ENCODE measurements at places on chromosomes 12 and 14.
A peak's percentile ranks its signal among the peaks of the same experiment; 100 is the strongest.

DNA sequence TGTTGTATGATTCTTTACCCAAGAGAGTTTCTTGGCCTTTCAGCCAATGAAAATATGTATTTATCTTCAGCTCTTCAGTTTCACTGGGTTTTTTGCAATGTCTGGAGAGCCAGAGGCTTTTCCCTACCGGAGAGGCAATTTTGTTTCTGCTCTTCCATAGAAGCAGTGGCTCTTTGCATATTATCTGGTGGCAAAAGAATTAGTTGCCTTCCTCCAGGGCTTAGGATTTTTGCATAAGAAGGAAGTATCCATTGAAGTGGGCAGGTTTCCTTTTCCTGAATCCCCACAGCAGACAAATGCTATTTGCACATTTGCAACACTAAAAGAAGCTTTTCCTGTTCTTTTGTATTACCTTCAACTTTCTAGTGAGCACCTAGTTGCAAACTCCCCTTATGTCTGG is 75.2 kb downstream of the NTS start:
- no peak for DNase-seq

GRCh38 chr14:93269341-93270068 is 62.4 kb downstream of the UBR7 start:
- no peak for DNase-seq

DNA sequence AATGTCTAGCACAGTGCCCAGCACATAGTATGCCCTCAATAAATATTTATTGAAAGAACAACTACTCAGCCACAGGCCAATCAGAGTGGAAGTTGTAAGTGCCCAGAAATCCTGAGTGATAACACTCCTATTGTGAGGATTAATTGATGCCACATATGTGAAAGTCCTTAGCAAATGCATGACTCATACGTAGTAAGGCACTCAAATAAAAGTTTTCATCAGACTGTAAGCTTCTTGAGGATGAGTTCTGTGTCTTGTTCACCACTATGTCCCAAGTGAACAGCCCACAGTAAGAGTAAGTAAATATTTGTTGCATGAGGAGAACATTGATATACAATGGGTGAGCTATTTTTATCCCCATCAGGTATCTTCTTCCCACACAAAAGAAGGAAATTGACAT is 24.7 kb upstream of the ANO6 start:
- no peak for DNase-seq

- no peak for DNase-seq
These were observed 7.5 kb downstream of the NTF3 start for GRCh38 chr12:5439371-5439771.

DNA sequence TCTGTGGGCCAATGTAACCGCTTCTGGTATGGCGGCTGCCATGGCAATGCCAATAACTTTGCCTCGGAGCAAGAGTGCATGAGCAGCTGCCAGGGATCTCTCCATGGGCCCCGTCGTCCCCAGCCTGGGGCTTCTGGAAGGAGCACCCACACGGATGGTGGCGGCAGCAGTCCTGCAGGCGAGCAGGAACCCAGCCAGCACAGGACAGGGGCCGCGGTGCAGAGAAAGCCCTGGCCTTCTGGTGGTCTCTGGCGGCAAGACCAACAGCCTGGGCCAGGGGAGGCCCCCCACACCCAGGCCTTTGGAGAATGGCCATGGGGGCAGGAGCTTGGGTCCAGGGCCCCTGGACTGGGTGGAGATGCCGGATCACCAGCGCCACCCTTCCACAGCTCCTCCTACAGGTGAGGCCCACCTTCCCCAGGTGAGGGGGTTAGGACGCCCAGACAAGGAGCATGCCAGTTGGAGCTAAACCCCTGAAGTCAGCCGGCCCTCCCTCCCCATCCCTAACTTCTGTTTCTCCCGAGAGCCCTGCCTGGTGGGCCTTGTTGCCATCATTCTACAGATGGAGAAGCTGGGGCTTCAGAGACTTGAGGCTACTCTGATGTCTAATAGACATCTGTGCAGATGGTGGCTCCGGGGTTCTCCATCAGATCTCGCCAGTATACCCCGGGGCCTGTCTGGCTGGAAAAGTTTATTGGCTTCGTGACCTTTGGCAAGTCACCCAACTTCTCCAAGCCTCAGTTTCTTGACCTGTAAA is 25.3 kb downstream of the PAPLN start:
- DNase-seq = no peak

DNA sequence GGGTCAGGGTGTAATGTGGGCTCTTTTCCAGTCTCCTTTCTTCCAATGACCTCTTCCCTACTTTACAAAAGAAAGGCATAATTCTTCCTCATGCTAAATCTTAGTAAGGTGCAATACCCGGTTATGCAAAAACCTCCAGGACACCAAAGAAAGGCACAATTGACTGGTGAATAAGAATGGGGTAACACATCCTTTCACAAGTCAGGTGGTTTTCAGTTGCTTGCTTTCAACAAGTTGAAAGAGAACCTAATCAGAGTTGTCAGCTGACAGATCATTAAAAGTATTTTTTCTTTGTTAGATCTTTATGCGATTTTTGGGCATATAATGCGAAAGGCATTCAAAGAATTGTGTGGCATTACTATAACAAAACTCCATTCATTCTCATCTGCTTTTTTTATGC is 1.3 kb upstream of the AEBP2 start:
- no peak for DNase-seq

GRCh38 chr12:106127338-106128126 is 11.2 kb downstream of the NUAK1 start:
- no peak for DNase-seq

- DNase-seq = no peak
These were observed 13.3 kb downstream of the RAP1B start for GRCh38 chr12:68623984-68624383.

GRCh38 chr12:124493809-124494750 is 73.3 kb downstream of the NCOR2 start:
- DNase-seq = peak; percentile 22

- DNase-seq = no peak
These were observed 195.2 kb downstream of the RAD51B start for GRCh38 chr14:68014771-68015170.

GRCh38 chr14:32478050-32478449 is 149.0 kb downstream of the AKAP6 start:
- no peak for DNase-seq

GRCh38 chr14:101665478-101666078 is 95.9 kb upstream of the PPP2R5C start:
- no peak for DNase-seq

GRCh38 chr12:62763861-62764645 is 170.9 kb downstream of the PPM1H start:
- DNase-seq = no peak

DNA sequence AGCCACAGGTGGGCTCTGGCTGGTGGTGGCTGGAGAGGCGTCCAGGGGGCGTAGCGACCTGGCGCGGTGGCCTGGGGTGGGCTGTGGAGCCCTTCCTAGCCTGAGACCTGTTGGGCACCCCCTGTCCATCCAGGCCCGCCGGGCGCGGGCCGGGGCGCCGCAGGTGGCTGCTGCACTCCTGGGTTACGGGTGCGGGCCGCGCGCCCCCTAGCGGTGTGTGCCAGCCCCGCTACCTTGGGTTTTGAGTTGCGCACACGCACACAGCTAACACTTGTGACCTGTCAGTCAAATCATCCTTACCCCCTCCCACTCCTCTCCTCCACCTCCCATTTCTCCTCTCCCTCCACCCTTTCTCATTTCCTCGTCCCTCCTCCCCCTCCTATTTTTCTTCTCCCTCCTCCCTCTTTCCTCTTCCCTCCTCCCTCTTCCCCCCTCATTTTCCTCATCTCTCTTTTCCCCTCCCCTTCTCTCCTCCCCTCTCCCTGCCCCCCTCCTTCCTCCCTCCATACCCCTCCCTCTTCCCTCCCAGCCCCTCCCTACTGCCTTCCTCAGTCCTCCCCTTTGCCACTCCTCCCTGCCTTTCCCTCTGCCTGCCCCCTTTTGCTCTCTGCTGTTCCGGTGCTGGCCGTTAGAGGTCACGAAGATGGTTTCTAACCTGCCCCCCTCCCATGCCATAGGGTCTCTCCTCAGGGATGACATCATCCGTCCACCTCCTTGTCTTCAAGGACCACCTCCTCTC is 2.3 kb downstream of the MEG3 start:
- no peak for DNase-seq

DNA sequence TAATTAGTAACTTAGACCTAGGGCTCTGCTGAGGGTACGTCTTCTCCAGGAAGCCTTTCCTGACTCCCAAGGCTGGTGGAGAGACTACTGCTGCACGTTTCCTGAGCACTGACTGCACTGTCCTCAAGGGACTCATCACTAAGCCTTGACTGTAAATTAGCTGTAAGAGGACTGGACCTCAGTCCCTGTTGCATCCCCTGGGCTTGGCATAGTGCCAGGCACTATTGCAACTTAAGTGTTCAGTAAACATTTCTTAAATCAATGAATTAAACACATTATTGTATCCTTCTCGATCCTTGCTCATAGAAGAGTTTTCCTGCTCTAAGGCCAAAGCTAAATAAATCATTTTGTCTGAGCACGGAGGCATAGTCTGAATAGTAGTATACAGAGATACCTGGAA is 31.9 kb upstream of the IFNG-AS1 start:
- DNase-seq = no peak

DNA sequence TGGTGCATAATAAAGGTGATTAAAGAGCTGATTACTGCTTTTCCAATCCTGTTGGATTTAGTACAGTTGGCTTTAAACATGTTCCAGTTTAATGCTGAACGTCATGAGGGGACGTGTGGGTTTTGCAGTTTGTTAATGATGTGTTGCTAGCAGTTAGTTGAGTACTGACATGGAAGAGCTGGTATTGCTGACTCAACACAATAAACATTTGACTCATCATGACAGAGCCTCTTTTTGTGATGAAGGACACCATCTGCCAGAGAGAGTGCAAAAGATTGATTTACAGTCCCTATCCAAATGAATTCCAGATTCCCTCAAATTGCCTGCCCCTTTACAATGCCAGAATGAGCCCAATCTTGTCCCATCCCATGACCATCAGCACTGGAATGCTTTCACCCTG is 346.2 kb upstream of the PRICKLE1 start:
- no peak for DNase-seq

GRCh38 chr14:33946679-33947476 is 4.0 kb downstream of the EGLN3 start:
- DNase-seq = no peak

DNA sequence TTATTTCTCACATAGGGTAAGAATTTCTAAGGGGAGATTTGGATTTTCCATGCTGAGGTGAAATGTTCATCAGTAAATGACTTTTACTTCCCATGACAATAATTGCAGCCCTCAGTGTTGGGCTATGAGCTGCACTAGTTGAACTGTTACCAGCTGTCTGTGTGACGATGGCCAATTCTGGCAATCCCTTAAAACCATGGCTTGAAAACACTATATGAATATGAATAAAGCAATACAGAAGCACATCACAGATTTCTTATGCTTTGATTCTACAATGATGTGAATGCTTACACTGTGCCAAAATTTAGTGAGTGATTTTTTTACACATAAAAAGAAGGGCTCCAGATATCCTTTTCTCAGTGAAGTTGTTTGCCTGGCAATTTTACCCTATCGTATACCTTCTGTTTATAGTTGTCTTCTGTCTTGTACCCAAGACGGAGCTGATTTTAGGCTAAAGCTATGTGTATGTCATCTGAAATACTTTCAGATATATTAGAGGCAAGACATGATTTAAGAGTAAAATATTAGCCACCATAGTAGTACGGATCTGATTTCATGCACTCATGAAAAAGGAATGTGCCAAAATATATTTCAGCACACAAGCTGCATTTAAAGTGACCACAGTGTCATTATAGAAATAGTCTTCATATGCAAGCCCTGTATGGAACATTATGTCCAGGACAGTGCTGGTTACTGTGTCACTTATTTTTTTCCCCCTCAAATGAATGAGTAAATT is 52.0 kb downstream of the SLC38A4 start:
- DNase-seq = no peak

DNA sequence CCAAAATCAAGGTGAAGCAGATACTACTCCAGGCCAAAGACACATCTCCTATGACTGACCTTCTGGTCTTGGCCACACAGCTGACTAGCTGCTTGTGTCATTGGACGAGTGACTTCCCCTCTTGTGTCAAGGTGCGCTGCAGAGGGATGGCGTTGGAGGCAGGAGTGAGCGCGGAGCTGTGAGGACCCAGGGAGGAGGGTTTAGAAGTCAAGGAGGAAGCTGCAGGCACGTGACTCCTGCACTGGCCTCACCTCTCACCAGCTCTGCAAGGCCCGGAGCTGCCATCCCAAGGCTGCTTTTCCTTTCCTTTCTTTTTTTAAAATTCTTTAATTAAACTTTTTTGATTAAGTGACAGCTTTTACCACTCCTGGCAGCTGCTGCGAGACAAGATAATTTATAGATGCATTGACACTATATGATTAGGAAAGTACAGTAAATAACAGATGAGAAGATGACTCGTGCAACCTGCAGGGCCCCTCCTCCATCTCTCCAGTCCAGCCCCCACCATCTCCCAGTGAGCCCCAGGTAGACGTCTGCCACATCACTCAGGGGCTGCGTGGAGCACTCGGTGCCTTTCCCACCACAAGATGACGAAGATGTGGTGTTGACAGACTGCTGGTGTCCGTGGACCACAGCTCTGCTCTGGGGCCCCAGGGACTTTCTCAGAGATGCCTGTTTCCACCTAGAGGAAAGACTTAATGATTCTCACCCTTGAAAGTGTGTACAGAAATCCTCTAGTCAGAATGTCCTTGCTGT is 350.6 kb downstream of the CACNA1C start:
- DNase-seq = no peak

DNA sequence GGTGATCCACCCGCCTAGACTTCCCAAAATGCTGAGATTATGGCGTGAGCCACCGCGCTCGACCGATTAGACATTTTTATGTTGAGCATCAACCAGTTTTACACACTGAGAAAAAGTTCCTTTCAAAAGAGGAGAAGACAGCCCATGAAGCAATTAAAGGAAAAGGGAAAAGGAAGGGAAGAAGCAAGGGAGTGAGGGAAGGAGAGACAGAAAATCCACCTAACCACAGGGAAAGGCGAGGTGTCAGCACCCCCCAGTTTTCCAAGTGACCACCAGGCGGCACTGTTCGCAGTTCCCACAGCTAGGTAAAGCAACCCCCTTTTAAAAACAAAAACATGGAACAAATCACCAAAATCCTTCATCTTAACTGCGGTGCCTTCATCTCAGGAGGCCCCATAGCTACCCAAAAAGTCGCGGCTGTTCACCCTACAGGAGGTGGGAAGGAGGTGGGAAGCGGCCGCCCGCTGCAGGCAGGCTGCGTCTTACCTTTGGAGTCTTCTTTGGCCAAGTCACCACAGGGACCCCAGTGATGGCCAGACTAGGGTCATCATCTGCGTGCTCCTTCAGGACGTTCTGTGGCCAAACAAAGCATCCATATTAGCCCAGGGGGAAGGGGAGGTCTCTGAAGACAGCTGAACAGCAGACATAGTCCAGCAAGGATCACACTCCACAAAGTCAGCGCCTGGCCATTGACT is 86.6 kb downstream of the KDM2B start:
- DNase-seq = peak; percentile 44

DNA sequence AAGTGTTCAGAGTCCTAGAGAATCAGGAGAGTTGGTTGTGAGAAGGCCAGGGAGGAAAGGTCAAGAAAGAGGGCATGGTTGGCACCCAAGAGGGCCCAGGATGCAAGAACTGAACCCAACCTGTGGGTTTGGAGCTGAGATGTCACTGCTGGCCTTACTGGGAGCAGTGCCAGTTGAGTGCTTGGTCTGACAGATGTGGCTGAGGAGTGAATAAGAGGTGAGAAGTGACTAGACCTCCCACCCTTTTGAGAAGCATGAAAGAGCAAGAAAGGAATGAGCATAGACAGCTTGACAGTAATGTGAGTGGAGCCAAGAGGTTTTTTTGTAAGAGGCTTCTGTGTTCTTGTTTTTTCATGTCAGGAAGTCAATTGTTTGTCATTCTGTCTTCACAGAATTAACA is 95.3 kb downstream of the FGD4 start:
- no peak for DNase-seq
